ENCODE measurements at places on chromosomes 13 and 19.

- DNase-seq, result no peak
Measured at GRCh38 chr19:18814063-18814462, 17.7 kb upstream of the UPF1 start.

- peak; percentile 45 for DNase-seq
Measured at GRCh38 chr19:47790398-47790814, 11.9 kb downstream of the SELENOW start.

DNA sequence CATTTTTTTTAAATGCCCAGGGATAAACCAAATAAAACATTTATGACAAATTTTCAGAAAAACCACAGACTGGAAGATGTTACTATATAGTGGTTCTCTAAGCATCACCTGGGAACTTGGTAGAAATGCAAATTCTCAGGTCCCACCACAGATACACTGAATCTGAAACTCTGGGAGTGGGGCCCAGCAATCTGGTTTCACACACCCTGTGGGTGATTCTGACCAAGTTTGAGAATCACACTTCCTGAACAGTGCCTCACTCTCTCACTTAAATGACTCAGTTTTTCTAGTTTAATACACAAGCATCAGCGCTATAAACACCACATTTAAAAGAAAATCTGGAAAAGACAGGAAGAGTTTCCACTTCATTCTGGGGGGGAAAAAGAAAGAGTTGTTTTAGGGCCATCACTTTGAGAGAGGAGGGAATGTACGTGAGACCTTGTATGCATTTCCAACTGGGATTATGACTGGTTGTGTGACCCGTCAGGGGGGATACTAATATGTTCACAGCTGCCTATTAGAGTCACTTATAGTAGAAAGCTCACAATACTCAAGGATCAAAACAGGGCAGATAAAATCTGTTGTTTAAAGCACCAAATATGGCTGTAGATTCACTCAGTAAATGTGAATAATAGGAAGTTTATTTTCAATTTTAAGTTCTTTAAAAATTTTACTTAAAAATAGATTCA is 567.7 kb downstream of the GPC6 start:
- DNase-seq, result no peak

GRCh38 chr13:50396001-50396400 is 380.8 kb downstream of the KCNRG start:
- DNase-seq, result peak; percentile 90

DNA sequence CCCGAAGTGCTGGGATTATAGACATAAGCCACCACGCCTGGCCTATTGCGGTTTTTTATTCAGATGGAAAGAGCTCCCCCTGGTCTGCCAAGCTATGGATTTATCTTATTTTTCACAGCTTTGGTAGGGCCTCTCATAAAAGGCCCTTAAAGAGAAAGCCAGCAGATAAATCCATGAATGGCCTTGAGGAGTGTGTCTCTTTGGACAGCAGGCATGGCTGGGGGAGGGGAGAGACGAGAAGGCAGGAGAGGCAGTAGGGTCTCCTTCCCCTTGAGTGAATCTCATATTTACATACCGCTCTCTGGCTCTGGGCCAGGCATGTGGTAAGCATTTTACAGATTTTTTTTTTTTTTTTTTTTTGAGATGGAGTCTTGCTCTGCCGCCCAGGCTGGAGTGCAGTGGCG is 25.2 kb downstream of the MARK4 start:
- no peak for DNase-seq

DNA sequence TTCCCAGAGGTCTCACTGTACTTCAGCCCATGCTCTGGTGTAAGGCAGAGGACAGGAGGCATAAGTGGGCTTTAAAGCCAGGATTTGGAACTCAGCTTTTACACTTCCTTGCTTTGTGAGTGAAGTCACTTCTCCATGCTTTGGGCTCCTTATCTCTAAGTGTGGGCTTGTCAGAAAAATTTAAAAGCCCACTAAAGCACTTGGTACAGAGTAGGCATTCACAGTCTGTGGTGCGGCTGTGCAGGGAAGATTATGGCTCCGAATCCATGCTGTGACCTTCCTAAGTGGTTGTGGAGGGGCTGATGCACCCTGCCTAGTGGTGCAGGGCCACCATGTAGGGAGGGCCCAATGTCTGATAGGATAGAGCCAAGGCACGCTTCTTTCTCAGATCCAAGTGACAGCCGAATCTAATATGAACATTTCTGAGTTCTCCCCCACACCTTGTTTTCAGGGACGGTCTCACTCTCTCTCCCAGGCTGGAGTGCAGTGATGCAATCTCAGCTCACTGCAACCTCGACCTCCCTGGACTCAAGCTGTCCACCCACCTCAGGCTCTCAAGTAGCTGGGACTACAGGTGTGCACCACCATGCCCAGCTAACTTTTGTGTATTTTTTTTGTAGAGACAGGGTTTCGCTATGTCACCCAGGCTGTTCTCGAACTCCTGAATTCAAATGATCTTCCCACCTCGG is 6.9 kb downstream of the TIMM29 start:
- DNase-seq, result no peak

DNA sequence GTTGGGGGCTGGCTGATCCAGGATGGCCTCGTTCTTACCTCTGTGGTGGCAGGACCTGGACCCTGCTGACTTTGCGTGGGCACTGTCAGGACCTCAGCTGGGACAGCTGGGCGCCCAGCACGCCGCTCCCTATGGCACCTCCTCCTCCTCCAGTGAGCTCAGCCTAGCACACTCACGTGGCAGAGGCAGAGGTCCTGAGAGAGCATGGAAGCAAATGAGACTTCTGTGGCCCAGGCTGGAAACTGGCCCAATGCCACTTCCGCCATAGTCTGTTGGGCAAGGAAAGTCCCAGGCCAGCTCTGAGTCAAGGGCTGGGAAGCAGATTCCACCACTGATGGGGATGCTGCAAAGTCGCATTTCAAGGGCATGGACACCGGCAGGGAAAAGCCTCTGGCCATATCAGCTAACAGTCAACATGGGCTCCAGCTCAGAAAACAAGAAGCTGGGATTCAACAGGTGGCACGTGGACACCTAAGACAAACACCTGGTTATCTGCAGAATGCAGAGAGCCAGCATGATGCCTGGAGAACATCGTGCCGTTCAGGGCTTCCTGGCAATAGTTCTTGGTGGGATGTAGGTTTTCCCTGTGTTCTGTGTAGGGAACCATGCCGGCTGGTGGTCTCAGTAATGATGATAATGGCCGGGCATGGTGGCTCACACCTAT is 16.7 kb downstream of the MYBPC2 start:
- DNase-seq, result no peak

GRCh38 chr13:84279166-84279565 is 396.9 kb upstream of the SLITRK1 start:
- DNase-seq, result no peak

GRCh38 chr13:23741879-23742510 is 147.2 kb downstream of the MIPEP start:
- no peak for DNase-seq

- DNase-seq, result no peak
Measured at GRCh38 chr13:112771877-112772538, 82.2 kb downstream of the ATP11A start.

DNA sequence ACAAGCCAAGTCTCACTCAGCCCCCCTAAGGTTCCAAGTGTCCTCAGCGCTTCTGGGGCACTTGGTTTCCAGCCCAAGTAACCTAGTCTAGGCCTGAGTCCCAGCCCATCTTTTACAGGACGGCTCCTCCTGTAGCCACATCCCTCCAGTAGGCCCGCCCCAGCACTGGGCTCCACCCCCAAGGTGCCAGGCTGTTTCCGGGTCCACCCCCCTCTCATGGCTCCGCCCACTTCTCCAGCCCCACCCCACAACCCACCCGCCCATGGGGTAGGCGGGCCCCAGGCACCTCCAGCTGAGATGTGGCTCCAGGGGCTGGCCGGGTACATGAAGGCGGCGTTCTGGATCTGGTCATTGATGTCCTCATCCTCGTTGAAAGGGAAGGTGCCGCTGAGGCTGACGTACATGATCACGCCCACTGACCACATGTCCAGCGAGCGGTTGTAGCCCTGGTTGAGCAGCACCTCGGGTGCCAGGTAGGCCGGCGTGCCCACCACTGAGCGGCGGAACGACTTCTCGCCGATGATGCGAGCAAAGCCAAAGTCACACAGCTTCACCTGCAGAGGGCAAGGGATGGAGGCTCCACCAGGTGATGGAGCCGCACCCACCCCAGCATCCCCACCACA is 17.2 kb upstream of the DACT3 start:
- DNase-seq, result no peak

DNA sequence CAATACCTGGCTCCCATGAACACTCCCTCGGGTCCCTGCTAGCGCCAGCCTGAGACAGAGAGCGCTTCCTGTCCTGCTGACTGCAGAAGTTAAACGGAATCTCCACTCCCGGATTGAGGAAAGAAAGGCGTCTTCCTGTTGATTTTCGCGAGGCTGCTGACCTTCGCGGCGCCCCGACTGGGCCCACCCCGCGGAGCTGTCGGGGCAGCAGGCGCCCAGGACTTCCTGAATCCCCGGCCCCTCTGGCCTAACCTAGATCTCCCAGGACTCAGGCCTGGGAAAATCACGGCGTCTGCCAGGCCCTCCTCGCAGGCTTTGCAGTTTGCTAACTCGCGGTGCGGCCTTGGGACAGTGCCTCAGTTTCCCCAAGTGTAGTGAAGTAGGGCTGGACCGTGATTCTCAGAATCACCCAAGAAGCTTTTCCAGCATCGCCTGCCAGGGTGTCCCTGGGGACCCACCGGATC is 108.8 kb downstream of the KCTD15 start:
- no peak for DNase-seq

DNA sequence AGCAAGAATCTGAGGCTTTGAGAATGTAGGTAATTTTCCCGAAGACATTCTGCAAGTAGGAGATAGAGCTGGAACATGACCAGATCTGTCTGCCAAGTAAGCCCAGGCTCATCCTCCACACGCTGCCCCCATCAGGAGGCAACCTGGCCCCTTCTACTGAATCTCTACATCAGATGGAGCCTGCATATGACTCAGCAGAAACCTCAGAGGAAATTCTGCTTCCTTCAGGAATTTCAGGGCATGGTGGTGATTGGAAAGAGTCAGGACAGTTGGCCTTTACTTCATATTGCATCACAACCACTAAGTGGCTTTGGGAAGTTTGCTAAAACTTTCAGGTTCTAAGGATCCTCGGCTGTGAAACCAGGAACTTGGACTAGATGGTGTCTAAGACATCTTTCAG is 85.2 kb downstream of the LRRC63 start:
- no peak for DNase-seq

- peak; percentile 71 for DNase-seq
Measured at GRCh38 chr13:43489233-43489632, 297.5 kb downstream of the ENOX1 start.

- no peak for DNase-seq
Measured at GRCh38 chr19:30663611-30664174, 291.5 kb downstream of the ZNF536 start.

- DNase-seq, result peak; percentile 9
Measured at GRCh38 chr19:29963576-29963975, 21.5 kb downstream of the URI1 start.

DNA sequence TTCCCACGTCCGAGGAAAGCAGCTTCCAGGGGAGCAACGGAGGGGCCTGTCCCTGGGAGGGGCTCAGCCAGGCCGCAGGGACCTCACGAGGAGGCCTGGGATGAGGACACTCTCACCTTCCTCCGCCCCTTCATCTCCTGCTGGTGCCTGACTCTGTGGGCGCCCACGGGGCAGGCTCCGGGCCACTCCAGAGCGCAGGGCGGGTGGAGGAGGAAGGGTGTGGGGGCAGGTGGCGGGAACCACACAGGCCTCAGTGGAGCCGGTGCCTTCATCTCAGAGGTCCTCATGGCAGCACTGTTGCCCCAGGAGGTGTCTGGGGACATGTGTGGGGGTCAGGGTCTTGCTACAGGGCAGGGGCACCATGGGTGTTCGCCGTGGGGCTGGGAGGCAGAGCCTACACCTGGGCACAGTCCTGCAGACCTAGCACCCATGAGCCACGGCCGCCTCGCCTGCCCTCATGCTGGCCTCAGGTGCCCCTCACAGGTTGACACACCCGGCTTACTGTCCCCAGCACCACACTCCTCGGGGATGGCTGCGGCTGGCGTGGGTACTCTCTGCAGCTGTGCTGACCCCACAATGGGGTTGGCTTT is 10.1 kb upstream of the TMEM255B start:
- no peak for DNase-seq

DNA sequence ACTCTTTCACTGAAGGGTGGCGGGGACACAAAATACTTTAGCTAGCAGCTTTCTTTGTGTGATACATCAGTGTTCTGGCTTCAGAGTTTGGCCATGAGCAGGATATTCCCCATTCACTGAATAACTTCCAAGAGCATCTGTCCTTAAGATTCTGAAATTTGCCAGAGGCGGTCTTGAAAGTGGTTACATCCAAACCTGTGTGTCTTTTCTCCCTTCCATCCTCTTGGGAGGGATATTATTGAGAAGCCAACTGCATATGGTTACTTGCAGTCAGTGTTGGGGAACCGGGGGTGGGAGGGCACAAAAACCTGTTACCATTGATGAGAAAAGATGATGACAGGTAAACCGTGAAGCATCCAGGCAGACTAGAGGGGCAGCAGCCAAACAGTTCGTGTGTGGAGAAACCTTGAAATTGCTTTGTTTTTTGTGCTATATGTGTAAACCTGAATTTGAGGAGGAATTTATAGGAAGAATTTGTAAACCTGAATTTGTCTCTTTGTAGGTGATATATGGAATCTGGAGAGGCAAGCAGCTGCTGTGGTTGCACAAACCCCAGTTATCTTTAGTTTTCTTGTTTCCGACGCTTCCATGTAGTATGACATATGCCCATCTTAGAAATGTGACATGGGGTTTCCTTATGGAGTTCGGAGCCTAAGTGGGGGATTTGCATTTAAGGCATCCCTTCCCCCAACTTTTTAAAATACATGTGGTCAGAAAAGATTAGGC is 104.8 kb downstream of the WDFY2 start:
- DNase-seq, result peak; percentile 40

GRCh38 chr13:31365630-31366029 is 165.9 kb downstream of the B3GLCT start:
- DNase-seq, result no peak
